Stimulated activated CD4-positive, alpha-beta T cell treated with anti-CD3 and anti-CD28 coated beads, TNF-alpha, amount 100 ng/mL, for 24 hours (primary cell): ENCODE measurements at places on chromosomes 3 and 15.

- no peak for DNase-seq
These were observed 629 bp upstream of the NOX5 start for GRCh38 chr15:69013726-69014406.

GRCh38 chr3:107959550-107960154 lies 131.2 kb downstream of the CD47 start:
- no peak for DNase-seq

DNA sequence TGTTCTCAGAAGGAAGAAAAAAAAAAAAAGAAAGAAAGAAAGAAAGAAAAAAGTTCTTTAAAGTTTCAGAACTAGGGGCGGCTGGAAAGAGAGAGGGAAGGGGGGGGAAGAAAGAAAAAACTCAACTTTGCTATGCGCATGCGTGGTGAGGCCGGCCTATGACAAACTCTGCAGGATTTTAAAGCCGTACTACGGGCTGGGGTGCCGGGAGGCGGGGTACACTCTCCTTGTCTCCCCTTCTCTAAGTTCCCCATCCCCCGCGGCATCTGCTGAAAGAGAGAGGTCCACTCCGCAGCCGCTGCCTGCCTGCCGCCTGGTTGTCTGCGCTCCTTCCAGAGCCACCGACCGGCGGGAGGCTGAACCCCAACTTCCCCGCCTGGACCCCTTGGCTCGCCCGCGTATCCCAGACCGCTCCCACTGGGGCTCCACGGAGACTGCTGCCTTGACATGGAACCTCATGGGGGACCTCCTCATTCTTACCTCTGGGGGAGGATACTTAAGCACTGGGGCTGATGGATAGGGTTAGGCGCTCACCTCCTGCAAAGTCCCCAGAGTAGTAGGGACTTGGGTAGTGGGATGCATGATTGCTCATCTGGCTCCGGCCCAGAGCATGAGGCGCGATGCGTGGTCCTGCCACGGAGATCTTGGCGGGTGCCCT lies 1.4 kb upstream of the WNT5A start:
- no peak for DNase-seq

DNA sequence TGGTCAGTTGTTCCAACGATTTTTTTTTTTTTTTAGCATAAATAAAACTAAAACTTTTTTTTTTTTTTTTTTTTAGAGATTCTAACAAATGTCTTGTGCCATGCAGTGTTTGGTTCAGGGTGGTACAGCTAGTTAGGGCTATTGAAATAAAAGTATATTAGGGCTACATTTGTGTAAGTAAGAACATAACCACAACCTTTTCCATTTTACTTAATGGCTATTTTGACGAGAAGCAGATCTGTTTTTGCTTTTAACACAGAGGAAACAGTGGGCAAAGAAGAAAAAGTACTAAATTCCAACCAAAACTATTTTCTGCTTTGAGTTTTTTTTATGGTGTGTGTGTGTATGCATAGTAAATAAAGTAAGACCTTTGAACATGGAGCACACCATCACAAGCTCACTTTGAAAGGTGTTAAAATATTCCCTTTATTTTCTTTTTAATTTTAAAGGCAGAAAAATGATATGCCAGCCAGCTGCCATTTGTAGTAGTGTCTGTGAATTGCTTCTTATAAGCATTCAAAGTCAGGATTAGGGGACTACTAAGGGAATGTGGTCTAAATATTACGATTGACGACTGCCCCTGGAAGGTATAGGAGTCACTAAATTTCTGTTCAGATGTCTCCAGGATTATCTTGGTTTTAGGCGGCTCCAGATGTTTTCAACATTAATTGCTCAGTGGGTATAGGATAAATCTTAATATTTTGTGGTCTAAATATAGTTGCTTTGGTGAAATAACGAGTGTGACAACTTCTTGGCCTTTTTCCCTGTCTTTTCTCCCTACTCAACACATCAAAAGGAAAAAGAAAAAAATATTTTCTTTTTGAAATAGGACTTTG lies 3.1 kb downstream of the RARB start:
- no peak for DNase-seq

GRCh38 chr3:115401298-115401697 lies 222.0 kb upstream of the GAP43 start:
- no peak for DNase-seq

DNA sequence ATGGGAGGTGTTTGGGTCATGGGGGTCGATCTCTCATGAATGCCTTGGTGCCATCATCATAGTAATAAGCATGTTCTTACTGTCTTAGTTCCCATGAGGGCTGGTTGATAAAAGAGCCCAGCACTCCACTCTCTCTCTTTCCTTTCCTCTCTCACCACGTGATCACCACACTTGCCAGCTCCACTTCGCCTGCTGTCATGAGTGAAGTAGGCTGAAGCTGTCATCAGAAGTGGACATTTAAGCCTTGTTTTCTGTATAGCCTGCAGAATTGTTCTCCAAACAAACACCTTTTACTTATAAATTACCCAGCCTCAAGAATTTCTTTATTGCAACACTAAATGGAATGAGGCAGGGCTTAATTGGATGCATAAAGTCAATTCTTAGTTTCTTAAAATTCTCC lies 6.1 kb downstream of the OR5H1 start:
- DNase-seq = no peak

DNA sequence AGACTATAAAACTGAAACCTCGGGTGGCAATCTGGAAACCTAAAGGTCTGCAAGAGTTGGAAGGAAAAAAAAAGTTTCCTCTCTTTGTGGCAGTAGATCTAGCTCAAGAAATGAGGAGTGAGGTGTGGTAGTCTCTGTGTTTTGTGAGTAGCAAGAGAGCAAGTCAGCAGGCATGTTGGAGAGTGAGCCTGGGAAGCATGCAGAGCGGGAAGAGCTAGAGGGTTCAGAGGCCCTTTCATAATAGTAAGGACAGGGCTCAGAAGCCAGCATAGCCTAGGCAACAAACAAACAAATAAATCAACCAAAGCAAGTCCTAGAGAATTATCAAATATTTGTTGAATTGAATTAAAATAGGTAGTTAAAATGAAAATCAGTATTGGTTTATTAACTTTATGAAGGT lies 189.7 kb upstream of the CBLB start:
- no peak for DNase-seq

- DNase-seq = no peak
These were observed 110.9 kb upstream of the LYSMD4 start for GRCh38 chr15:99844150-99844549.

GRCh38 chr3:181382656-181383055 lies 329.1 kb upstream of the SOX2 start:
- DNase-seq = no peak

DNA sequence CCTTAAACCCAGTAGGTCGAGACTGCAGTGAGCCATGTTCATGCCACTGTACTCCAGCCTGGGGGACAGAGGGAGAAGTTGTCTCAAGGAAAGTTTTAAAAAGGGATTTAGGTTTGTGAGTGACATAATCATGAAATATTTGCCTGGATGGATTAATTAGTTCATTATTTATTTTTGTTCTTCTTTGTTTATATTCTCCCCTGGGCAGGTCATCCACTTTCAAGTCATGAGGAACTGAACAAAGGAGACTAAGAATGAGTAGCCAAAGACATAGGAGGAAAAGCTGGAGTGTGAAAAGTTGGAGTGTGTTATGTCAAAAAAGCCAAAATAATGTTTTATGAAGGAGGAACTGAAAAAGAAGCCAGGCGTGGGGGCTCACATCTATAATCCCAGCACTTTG lies 17.7 kb upstream of the PCCB start:
- DNase-seq = no peak

DNA sequence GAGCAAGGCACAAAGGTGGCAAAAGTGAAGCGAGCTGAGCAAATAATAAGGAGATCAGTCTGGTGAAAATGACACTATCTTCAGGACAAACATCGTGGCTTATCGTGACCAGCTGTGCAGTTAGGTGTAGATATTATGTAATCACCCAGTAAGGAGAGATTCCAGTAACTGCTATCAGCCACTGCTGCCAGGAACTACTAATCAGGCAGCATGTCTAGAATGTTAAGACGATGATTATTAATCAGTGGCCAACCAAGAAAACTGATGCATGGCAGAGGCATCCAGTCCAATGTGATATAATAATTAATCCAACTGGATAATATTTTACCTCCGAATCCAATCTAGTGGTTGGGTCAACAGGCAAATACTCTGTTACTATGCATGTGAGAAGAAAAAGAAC lies 252.7 kb upstream of the ZPLD1 start:
- no peak for DNase-seq
